SK-N-SH (cell line): ENCODE measurements at places on chromosomes 2 and 18. TPM values are rescaled to one million over a fixed set of nuclear protein-coding genes. Genes with fewer than 3 reads are reported as not detected.

GRCh38 chr18:62457877-62458276 is 64.9 kb upstream of the ZCCHC2 start:
- no peaks in the 10 kb centered on the region for H3K27me3 ChIP-seq
- no peak overlapping the region for H3K4me3 ChIP-seq
- H3K4me1 ChIP-seq = no peaks in the 10 kb centered on the region
- DNase-seq = no peak
- no peaks in the 10 kb centered on the region for H3K36me3 ChIP-seq

GRCh38 chr2:60298006-60298696 is 255.3 kb downstream of the BCL11A start:
- no peaks in the 10 kb centered on the region for H3K27me3 ChIP-seq
- H3K4me3 ChIP-seq = no peak overlapping the region
- no peaks in the 10 kb centered on the region for H3K4me1 ChIP-seq
- DNase-seq = no peak

GRCh38 chr2:65701191-65701590 is 268.8 kb upstream of the SPRED2 start:
- no peak overlapping the region for H3K27ac ChIP-seq
- no peaks in the 10 kb centered on the region for H3K36me3 ChIP-seq
- DNase-seq = no peak
- no peaks in the 10 kb centered on the region for H3K4me1 ChIP-seq
- H3K4me3 ChIP-seq = no peak overlapping the region

The CIDEA gene
- not detected in 2 replicates for polyA plus RNA-seq

The GCG gene
- not detected in 2 replicates for polyA plus RNA-seq

The TMEM214 gene
- polyA plus RNA-seq = 69.4 and 80.2 TPM in 2 replicates
